ENCODE measurements at places on chromosomes 5 and 9.

DNA sequence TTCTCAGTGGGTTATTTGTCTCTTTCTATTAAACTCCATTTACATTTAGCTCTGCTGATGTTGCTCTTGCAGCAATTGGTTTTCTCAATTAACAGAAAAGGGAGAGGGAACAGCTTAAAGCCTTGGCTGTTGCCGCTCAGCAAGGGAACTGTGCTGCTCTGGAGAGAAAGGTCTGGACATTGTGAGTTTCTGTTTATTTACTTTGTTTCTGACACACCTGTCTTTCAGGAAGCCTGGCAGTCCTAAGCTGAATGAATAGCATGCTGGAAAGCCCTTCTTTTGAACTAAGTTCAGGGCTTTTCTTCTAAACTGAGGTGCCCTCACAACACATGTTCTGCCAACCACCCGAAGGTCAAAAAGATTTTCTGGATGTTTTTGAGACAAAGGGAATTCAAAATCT is 491.9 kb downstream of the PDE4D start:
- DNase-seq, result no peak

GRCh38 chr9:129451669-129452068 is 169.2 kb downstream of the C9orf50 start:
- DNase-seq, result no peak

DNA sequence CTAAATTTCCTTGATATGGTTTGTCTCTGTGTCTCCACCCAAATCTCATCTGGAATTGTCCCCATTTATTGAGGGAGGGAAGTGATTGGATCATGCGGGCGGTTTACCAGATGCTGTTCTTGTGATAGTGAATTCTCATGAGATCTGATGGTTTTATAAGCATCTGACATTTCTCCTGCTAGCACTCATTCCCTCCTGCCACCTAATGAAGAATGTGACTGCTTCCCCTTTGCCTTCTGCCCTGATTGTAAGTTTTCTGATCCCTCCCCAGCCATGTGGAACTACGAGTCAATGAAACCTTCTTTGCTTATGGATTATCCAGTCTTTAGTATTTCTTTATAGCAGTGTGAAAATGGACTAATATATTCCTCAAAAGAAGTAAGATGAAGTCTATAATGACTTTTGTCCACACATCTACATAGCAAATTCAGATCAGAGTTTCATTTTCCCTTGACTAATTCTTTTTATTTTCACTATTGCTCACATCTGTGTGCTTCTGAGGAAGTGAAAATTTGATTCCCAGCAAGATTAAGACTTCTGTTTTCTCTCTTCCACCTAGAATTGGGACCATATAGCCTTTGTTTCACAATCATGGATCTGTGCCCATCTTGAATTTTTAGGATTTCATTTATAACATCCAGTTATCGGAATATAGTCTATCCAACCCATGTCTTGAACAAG is 393.5 kb downstream of the DMAC1 start:
- DNase-seq, result no peak

DNA sequence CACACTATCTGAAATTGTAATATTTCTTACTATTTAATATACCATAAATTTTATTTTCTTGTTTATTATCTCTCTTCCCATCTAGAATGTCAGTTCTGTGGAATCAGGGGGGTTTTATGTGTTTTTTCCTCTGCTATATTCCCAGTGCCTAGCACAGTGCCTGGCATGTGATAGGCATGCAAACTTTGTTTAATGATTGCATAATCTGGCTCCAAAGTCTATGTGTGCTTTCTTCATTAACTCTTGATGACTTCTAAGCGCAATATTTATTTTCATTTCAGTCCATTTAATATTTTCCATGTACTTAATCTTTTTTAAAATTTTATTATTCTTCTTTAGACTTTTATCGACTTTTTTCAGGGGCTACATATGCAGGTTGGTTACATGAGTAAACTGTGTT is 60.4 kb upstream of the CDK5RAP2 start:
- DNase-seq, result no peak

- no peak for DNase-seq
These were observed 129.7 kb upstream of the FBN2 start for GRCh38 chr5:128667751-128668150.

- no peak for DNase-seq
These were observed 13.6 kb upstream of the CAST start for GRCh38 chr5:96648593-96648992.

DNA sequence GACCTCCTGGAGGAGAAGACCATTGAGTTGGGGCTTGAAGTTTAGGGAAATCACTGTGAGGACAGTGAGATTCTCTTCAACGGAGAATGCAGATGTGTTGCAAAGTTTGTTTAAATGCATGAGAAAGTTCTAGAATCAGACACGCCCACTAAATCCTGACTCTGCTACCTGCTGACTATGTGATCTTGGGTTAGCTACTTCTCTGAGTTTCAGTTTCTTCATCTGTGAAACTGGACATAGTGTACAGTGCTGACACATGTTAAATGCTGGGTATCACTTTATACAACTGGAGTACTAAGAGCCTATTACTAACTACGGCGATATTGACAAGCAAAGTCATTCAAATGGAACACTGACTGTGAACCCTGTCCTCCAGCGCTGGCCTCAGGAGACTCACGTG is 255.5 kb downstream of the HSPA4 start:
- DNase-seq, result no peak

DNA sequence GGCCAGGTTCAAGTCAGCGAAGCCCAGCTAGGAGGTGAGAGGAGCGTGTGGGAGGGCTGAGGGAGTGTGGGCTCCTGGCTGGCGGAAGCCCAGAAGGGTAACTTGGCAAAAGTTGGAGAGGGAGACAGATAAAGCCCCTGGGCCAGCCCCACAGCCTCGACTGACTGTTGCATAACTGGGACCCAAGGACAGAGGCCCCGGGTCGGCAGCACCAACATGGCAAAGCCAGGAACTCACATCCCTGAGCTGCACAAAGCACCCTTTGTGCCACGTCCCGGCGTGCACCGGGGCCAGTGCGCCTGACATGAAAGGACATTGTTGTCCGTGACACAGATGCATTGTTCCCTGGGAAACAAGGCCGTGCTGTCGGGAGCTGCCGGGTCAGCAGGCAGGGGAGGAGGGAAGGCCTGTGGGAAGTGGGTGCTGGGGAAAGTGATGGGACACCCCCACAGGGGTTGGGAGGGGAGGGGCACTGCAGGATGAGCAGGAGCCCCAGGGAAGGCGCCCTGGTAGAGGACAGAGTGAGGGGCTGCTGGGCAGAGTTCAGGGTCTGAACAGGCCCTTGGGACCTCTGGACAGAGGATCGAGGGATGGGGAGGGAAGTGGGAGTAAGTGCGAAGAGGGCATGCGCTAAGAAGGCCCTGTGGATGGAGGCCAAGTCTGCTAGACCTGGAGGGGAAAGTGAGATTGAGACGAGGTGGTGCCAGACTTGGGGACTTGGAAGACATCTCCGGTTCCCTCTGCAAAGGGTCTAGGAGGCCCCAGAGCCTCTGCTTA is 13.0 kb upstream of the DPM2 start:
- no peak for DNase-seq

GRCh38 chr5:164073081-164073480 is 567.7 kb downstream of the MAT2B start:
- no peak for DNase-seq

GRCh38 chr9:16848179-16848578 is 22.3 kb downstream of the BNC2 start:
- no peak for DNase-seq

GRCh38 chr5:6698696-6699095 is 14.5 kb upstream of the TENT4A start:
- DNase-seq, result no peak

GRCh38 chr5:6732634-6733410 is 19.6 kb downstream of the TENT4A start:
- DNase-seq, result no peak

DNA sequence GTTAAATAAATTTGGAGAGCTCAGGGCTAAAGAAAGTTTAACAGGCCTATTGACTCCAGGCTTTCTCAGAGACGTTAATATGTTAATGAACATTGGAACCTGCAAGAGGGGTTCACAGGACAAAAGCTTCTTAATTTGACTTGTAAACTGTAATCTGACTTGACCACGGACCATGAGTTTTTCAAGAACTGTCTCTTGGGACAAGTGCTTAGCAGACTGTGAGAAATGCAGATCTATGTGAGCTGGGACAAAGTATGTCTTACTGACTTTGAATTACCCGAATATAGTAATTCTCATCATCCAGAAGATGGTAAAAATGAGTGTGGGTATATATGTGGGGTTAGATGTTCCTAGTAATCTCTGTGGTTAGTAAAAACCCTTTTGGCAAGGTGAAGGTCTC is 186.6 kb downstream of the ATP10B start:
- DNase-seq, result no peak

DNA sequence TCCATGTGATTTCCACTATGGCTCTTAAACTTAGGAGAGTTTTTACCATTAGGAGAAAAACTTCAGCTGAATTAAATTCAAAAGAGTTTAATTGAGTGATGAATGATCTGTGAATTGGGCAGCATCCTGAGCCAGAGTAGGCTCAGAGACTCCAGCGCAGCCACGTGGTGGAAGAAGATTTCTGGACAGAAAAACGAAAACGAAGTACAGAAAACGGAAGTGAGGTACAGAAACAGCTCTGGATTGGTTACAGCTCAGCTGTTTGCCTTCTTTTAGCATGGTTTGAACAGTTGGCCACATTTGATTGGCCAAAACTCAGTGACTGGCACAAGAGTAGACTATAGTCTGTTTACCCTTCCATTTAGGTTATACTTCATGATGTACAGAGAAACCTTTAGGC is 69.2 kb upstream of the PLPP1 start:
- DNase-seq, result no peak

GRCh38 chr9:27701016-27701415 is 127.7 kb upstream of the C9orf72 start:
- no peak for DNase-seq

DNA sequence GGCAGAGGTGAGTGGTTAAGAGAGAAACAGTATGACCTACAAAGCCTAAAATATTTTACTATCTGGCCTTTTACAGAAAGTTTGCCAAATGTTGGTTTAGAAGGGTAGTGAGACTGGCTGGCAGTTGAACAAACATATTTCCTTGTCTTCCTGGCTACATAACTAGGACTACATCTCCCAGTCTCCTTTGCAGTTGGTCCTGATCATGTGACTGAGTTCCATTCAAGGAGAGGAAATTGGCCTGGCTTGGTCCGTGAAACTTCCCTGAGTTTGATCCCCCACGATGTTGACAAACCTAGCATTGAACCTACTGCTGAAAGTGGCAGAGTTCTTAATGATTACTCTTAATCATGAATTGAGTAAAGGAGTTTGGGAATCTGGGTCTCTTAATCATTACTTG is 280.8 kb downstream of the SLIT3 start:
- no peak for DNase-seq

DNA sequence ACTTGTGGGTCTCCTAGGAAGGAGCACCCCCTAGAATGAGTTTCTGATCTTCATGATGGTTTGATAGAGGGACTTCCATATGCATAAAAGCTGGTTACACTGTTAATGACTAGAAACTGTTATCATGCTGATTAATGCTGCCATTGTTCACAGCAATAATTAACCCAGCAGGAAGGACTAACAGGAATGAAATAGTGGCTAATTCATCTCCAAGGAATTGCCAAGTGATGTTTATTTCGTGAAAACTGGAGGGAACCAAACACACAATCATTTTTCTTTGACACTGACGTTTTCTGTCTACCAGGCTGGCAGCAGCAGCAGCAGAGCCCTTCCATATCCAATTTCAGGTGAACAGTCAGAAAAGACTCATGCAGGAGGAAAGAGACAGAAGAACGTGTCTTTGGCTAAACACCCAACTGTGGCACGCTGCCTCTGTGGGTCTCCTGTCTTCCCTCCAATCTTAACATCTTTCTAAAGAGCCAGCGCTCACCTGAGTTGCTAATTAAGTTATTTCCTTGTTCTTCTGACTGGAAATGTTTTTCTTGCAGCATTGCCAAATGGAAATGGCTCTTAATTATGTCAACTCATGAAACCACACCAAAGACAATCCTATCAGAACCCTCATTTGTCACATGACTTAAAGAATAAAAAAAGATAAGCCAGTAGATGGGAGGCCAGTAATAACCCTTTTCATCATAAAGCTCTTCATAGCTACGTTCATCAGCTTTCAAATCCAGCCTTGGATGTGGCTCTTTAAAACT is 181.5 kb downstream of the SLIT3 start:
- no peak for DNase-seq

DNA sequence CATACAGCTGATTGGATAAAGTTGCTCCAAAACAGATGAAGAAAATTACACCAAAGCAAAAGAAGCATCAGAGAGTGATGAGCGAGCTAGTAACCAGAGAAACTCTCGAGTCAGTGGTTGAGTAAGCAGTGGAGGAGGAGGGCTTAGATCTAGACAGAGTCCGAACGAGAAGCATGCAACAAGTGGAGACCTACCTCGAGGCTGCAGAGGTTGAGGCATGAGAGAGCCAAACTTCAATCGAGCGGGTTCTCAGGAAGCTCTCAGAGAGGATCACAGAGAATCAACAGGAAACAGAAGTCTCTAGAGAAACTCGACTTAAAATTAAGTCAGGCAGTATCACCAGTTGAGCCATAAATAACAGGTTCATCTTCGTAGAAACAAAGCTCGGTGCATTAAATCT is 6.1 kb downstream of the RUSC2 start:
- no peak for DNase-seq

DNA sequence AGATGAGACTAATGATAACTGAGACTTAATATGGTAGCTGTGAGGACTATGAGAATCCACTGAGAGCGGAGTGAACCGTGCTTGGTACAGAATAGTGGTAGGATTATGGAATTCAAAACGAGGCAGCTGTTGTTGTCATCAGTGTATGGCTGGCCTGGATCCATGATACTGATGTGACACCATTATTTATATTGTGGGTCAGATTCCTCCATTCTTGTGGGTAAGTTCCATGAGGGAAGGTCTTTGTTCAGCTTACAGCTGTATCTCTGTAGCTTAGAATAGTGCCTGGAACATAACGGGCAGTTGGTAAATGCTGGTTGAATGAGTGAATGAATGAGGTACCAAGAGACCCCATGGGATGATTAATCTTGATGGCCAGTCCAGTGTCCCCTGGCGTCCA is 61.8 kb downstream of the ACER2 start:
- DNase-seq, result no peak

All from NCI-H510A (cell line).